ENCODE measurements at places on chromosomes 6 and 20. TPM values are rescaled to one million over a fixed set of nuclear protein-coding genes. Genes with fewer than 3 reads are reported as not detected.
A peak's percentile ranks its signal among the peaks of the same experiment; 100 is the strongest.

DNA sequence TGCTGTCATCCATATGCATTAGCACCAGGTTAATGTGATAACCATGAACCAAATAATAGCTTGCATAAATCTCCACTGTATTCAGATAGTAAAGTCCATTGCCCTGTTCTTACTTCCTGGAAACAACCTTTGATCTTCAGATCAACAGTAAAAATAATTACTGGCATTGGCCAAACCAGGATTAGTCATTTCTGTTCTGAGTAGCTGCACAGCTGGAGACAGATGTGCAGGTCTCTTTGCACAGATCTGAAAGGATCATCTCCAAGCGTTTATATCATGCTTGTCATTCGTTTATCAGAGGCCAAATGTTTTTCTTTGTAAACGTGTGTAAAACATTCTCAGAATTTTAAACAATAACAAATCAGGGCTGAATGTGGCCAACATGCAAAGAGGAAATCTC is 134.4 kb upstream of the HMGCLL1 start:
- no peak for DNase-seq

DNA sequence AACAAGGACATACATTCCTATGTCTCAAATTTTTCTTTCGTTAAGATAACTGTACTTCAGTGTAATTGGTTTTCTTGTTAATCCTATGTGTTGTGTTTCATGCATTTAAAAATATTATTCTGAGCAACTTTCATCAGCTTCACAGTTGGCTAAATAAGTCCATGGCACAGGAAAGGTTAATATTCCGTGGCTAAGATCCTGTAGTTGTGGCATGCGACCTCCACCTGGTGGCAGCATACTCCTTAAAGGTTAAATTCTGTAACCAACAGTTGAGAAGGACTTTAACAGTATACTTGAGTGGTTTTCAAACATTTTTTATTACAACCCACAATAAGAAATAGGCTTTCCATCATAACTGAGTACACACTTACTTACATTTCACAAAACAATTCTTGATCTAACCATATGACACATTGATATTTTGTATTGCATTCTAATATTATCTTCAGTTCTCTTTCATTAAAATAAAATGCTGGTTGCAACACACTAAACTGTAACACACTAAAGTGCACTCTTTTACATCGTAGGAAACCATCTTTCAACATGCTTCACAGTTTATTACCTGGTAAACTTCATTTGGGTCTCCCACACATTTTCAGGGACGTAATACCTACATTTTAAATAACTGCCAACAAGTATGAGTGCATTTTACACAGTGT is 118.3 kb downstream of the SLX4IP start:
- DNase-seq, result peak; percentile 66

DNA sequence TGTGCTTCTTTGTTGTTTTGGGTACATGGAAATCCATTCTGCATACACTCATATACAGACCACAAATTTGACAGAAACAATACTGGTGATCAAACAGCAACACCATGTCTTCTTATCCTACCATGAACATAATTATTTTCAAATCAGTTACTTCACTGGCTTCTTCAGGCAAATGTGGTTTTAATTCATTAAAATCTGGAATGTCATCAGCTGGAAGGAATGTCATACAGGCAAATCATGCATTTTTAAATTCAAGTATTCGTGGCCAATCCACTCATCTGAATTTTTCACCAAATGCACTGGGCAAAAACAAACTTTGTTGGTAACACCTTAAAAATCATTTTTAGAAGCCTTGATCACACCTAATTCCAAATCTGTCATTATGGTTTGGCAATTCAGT is 59.3 kb downstream of the KIF6 start:
- no peak for DNase-seq

DNA sequence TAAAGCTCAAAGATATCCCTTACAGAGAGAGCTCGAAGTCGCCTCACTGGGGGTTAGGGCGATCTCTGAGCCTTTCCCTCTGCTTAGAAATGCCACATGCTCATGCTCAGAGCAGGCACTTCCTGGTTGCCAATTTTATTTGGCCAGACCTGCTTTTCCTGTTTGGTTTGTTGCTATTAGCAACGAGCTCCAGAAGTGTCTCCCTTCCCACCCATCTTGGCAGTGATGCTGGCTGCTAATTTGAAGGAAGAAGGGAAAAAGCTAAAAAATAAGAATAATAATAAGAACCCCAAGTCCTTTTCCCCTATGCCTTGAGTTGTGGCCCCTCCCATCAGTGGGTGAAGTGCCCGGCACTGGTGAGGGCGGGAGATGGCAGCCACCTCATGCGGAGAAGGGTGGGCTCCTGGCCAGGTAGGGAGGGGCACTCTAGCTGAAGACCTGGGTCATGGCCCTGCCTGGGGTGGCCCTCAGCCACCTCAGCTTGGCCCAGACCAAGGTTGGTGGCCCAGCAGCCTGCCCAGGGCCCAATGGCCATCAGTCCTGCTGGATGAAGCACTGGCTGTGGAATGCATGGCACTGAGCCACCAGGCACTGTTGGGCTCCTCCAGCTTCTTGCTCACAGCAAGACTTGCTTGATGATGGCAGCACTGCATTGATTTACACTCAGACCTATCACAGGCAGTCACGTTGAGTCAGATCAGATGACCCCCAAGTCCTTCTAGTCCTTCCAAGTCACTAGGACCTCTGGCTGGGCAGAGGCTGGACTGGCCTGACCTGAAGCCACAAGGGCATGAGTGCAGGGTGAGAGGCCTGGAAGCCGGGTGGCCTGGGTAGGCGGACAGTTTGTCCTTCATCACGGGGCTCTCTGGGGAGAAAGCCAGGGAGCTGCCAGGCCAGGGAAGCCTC is 79.0 kb downstream of the SYNJ2 start:
- DNase-seq, result no peak

DNA sequence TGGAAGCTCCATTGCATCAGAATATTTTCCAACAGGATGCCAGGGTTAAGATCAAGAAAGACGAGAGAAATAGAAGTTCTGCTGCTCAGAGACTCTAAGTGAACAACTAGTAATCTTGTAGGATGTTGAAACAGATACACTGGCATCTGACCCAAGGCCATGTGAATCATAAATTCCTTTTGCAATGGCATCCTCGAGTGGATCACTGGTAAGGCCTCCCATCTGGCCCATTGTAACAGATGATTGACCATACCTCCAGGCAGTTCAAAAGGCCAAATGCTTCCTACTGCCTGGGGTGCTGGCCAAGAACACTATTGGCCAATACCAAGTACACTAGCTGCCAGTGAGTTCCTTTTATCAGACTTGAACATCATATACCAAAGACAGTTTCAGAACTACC is 9.9 kb upstream of the SLC17A3 start:
- DNase-seq, result no peak

DNA sequence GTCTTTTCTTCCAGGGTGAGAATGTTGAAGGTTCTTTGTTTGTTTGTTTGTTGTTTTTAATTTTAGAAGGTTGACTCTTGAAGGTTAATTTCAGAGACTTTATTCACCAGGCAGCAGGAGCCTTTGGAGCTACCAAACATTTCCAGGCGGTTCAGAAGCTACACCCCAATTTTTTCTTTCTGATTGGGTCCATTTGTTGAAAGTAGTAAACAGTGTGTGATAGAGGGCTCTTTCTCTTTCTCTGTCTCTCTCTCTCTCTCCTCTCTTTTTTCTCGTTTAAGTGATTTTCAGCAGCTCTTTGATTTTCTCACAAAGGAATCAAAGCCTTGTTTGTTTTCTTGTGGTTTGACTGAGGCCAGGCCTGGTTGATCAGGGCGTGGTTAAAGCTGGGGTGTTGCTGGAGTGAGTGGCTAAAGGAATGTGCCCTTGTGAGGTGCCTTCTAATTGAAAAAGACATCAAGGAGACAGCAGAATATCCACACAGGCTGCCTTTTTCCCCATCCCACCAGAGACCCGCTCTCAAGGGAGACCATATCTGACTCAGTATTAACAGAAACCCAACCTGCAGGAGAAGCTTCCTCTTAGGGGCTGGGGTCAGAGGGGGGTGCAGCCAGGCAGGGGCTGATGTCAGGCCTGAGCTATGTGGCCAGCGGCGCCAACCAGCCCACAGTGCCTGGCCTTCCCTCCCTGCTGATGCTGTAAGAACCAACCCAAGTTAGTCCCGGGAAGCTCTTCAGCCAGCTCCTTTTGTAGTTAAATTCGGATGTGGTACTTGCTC is 40.4 kb upstream of the NAA20 start:
- no peak for DNase-seq

DNA sequence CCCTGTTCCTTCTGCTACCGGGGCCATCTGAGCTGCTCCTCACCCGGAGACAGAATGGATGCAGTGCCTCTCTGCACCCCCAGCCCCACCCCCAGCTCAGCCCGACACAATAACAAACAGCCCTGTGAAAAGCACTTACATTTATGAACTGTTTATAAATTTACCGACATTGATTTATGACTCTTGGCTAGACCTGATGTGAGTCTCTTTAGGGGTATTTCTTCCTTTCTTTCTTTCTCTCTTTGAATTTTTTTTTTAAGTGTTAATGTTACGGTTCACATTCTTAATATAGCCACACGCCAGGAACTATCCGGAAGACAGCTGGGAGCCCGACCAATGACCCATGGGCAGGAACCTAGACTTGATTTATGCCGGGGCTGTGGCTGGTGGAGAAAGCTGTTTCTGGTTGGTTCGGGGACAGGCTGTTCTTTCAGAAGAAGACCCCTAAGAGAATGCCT is 266.3 kb downstream of the CDC5L start:
- DNase-seq, result no peak

GRCh38 chr20:31841928-31842327 is 3.5 kb downstream of the FOXS1 start:
- no peak for DNase-seq

GRCh38 chr6:51213811-51214210 is 395.1 kb downstream of the TFAP2B start:
- peak; percentile 37 for DNase-seq

GRCh38 chr6:22473991-22474682 is 95.2 kb upstream of the HDGFL1 start:
- no peak for DNase-seq

- DNase-seq, result no peak
These were observed 18.0 kb downstream of the SCAF8 start for GRCh38 chr6:154751011-154751800.

DNA sequence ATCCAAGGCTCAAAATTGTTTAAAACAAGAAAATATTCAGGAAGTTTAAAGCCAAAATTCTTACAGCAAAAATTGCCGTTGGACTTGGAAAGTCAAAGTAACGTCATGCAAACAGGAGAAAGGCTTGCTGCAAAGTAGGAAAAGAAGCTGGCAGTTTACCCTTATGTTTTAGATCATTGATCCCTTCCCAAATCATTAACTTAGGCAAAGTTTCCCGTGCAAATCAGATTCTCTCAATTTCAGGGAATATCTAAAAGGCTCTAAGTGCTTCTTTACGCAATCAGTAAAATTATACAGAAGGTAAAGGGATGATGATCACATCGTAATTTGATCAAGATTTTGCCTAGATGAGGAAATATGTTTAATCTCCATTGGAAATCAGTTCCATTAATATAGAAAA is 197.5 kb downstream of the ALDH8A1 start:
- DNase-seq, result no peak

DNA sequence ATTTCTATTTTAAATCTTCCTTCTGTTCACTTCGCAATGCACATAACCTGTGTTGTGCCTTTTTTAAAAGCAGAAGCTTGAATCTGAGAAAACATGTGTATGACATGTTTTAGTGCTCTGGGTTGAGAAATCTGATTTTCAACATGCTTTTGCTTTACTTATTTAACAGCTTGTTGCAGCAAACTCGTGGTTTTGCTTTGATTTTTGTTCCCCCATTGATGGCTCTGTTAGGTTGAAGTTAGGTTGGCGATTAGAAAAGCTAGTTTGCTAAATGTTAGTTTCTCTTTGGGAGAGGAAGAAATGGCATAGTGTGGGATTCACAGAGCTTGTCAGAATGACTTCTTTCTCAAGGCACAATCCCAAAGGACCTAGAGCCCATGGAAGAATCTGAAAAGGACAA is 170.8 kb downstream of the TMEM242 start:
- DNase-seq, result no peak

DNA sequence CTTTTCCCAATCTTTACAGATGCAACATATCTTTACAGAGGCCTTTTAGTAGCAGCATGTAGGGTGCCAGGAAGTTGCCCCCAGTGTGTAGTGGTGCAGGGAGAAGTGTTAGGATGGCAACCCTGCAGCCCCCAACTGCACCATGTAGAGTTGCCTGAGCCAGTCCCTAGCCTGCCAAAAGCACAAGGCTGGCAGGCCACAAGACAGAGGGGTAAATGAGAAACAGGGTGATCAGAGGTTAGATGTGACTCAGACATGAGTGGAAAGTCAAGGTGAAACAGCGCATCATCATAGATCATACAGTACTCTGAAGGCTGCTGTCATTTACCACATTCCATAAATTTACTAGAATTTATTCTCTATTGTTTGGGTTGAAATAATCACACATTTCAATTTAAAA is 467.5 kb downstream of the PRKN start:
- no peak for DNase-seq

- DNase-seq, result peak; percentile 70
These were observed 8.0 kb downstream of the LAMA5 start for GRCh38 chr20:62359043-62359490.

DNA sequence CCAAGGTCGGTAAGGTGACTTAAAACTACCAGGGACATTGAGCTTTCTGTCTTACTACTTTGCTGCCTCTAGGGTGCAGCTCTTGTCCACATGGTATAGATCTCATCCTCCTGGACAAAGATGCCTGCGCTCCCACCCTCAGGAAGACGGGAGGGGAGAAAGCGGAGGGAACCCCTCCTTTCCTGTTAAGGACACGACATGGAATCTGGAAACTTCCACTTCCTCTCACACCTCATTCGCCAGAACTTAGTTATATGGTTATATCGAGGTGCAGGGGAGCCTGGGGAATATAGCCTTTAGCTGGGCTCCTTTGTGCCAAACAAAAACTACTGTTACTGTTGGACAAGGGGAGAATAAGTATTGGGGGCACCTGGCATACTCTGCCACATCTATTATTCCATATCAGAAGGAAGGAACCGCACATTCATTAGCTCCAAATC is 224.3 kb upstream of the TSHZ2 start:
- DNase-seq, result peak; percentile 53

DNA sequence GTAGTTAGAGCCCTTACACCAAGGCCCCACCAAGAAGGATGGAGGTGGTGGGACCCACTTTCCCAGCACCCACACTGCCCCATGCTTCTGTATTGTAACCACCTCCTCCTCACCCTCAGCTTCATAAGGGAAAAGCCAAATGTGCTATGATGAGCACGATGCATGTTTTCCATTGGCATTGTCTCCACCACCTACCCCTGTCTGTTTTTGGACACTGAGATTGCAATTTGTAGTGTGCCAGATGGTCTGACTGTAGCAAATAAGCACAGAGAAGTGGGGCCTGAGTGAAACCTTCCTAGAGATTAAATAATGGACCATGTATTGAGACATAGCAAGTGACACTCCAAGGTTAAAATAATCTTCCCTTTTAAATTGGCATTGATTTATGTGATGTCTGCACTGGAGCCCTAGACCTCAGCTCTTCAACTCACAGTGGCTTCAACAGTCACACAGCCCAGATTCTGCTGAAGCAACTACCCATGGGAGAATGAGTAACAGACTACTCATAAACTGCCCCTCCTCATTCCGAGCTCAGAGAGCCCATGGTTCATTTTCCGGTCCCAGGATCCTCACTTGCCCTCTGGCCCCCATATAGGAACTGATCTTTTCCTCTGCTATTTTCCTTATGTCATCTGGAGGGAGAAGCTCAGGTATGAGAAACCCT is 177.9 kb downstream of the COL9A1 start:
- no peak for DNase-seq

The FAM83C gene
- not detected for total RNA-seq

The GJA10 gene
- not detected for total RNA-seq

The HTR1E gene
- total RNA-seq, result not detected

The OSTM1 gene
- total RNA-seq, result 20.9 TPM

The POM121L2 gene
- total RNA-seq, result not detected

The ENPP1 gene
- 22.5 TPM for total RNA-seq

The PSORS1C1 gene
- total RNA-seq, result 0.48 TPM

The LAMP5 gene
- total RNA-seq, result 0.35 TPM

The PNISR gene
- 134 TPM for total RNA-seq

All from H9 (cell line).